Hair follicle dermal papilla cell (primary cell): ENCODE measurements at places on chromosomes 3 and 15. TPM values are rescaled to one million over a fixed set of nuclear protein-coding genes. Genes with fewer than 3 reads are reported as not detected.

The GP5 gene
- not detected in 2 replicates for total RNA-seq

The IL1RAP gene
- 19.9 and 23.5 TPM in 2 replicates for total RNA-seq

The NMNAT3 gene
- 0.97 and 1.1 TPM in 2 replicates for total RNA-seq

The CCR8 gene
- total RNA-seq, result not detected in 2 replicates

The MRPS25 gene
- 12.3 and 13.5 TPM in 2 replicates for total RNA-seq
